ENCODE measurements at places on chromosomes 7 and 10. TPM values are rescaled to one million over a fixed set of nuclear protein-coding genes. Genes with fewer than 3 reads are reported as not detected.

The NANOS1 gene
- polyA plus RNA-seq, result 2.2 TPM

The TAS2R3 gene
- not detected for polyA plus RNA-seq

The PSMA2 gene
- 609 TPM for polyA plus RNA-seq

The PODXL gene
- 220 TPM for polyA plus RNA-seq

GRCh38 chr7:41489885-41490284, 213.0 kb downstream of the INHBA start:
- DNase-seq, result no peak

DNA sequence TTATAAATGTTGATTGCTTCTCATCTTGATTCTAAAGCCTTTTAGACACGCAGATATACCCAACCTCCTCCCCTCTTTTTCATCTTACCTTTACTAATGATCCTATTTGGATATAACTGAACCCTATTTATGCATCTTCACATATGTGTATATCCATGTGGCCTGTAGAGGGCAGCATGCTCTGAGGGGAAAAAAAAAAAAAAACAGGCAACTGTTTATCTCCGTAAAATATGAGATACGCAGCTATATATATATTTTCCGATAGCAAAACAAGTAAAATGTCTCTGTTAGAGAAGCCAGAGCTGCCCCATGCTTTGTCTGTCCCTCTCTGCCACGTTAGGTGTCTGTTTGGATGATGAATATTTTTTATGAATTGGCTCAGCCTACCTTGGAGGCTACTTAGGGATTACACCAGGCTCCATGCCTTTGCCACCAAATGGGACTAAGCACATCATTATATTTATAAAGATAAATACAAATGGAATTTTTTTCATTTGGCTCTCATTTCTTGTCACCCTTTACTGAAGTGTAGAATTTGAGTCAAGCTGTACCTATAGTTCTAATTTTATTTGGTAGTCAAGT, 174.8 kb upstream of the FZD1 start:
- DNase-seq, result peak; percentile 57

The LRRC61 gene
- 34.7 TPM for polyA plus RNA-seq

All from GM23338 (cell line).